ENCODE measurements at places on chromosomes 2 and 18.

DNA sequence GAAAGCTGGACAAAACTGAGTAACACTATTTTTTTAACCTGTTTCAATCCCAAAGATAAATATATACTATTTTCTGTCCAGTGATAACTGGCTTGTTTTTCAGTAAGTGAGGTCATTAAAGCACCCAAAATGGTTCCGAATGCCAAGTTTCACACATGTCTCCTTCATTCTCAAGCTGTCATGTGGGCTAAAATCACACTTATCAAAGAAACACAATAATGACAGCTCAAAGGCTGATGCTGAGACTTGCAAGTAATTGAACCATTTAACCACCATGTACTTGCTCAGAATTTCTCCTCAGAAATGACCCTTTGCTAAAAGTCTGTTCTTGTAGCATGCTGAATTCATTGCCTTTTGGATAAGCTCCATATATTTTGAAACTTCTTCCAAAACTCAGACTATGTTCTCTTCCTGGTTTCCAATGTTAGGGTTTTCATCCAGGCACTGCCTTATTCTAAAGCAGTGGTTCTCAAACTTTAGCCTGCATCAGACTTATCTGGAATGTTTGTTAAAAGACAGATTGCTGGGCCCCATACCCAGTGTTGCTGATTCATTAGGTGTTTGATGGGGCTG is 149.8 kb downstream of the VWC2L start:
- DNase-seq = no peak

DNA sequence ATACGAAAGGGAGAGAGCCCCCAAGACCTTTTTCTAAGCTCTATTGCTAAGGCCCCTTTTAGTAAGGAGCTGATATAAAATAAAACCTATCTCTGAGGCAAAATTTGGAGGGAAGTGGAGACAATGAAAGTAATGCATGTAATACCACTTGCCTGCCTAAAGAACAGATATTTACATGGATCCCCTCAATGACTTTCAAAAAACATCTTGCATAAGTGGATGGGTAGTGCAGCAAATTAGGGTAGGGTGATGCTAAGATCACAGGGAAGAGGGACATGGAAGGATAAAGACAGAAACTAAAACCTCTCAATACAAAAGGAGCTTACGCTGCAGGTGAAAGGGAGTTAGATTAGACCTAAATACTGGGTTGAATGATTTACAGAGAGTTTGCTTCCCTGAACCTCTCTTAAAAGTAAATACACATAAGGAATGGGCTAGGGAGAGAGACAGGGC is 1.1 kb downstream of the ZNF513 start:
- no peak for DNase-seq

DNA sequence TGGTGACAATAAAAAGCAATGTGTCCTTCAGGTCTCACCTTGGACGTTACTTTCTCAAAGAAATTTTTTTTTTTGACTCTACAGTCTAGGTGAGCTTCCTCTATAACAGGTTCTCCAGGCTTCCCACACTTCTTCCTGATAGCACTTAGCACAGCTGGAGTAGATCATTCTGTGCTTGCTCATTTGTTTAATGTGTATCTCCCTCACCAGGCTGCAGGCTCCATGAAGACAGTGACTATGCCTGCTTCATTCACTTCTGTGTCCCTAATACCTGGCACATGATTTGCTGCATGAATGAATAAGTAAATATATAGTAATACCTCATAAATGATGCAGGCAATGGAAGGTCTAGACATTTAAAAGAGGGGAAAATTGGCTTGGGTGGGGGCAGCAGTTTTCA is 109.9 kb upstream of the CD302 start:
- no peak for DNase-seq

- no peak for DNase-seq
Measured at GRCh38 chr18:56815926-56816325, 164.8 kb downstream of the WDR7 start.

DNA sequence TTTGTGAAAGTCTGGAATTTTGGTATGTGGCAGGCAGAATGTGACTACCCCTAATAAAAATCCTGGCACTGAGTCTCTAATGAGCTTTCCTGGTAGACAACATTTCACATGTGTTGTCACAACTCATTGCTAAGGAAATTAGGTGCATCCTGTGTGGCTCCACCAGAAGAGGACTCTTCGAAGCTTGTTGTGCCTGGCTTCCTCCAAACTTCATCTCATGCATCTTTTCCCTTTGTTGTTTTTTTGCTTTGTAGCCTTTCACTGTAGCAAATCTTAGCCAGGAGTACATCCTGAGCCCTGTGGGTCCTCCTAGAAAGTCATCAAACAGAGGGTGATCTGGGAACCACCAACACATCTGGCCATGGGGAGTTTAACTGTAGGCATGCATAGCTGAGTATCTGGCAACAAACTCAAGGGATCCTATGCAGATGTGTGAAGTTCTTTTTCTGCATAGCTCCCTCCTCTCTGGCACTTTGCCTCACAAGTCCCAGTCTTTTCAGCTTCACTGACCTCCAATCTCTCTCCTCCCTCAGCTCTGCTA is 42.1 kb upstream of the SERTAD2 start:
- peak; percentile 18 for DNase-seq

DNA sequence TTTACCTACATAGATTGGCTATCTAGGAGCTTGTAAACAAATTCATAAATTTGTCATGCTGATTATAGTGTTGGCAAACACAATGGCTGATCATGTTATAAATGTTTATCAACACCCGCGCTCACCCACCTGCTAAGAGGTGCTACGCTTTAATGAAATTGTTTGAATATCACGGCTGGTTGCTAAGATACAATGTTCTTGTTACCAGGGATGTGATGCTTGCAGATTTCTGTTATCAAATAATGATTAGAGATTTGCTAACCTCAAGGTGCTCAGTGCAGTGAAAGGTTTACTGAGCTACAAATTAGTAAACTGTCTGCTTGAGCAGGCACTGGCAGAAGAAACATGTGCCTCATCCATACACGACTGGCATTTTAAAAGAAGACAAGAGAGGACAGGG is 160.0 kb upstream of the ZEB2 start:
- no peak for DNase-seq

DNA sequence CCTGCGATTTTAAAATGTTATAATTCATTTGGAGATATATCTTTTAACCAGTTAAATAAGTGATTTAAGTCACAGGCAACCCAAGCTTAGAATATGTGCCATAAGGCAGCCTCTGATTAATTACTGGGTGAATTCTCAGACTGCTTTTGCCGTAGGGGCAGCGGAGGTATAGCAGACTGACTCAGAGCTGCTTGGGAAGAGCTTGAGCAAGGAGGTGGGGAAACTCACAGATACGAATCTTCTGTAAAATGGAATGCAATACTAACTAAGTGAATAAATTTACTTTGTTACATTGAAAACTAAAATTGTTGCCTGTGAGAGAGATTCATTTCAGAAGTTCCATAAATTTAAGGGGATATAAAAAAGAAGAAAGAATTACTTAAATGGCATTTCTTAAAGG is 115.4 kb downstream of the KYNU start:
- DNase-seq = peak; percentile 6

- peak; percentile 14 for DNase-seq
Measured at GRCh38 chr18:13019301-13019700, 28.1 kb downstream of the CEP192 start.

DNA sequence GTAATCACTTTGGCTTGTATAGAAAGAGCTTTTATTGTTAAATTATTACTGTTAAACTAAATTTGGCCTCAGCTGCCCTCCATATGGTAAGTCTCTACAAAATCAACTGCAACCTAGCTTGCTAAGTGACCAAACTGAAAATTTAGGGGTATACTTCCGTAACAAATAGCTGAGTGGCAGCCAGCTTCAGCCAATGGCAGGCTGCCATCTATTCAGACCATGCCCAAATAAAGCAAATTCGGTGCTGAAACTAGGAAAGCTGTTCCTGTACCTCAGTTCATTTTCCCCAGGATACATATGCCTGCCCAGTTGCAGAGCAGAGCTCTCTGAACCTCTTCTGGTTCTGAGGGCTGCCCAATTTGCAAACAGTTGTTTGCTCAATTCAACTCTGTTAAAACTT is 94.8 kb downstream of the EML6 start:
- no peak for DNase-seq

- peak; percentile 97 for DNase-seq
Measured at GRCh38 chr2:224145751-224146355, 106.8 kb upstream of the SERPINE2 start.

GRCh38 chr2:128513961-128514283 is 195.3 kb upstream of the HS6ST1 start:
- DNase-seq = no peak

- no peak for DNase-seq
Measured at GRCh38 chr2:239312741-239313667, 87.8 kb downstream of the HDAC4 start.

- DNase-seq = no peak
Measured at GRCh38 chr2:204000446-204000845, 63.9 kb downstream of the ICOS start.

DNA sequence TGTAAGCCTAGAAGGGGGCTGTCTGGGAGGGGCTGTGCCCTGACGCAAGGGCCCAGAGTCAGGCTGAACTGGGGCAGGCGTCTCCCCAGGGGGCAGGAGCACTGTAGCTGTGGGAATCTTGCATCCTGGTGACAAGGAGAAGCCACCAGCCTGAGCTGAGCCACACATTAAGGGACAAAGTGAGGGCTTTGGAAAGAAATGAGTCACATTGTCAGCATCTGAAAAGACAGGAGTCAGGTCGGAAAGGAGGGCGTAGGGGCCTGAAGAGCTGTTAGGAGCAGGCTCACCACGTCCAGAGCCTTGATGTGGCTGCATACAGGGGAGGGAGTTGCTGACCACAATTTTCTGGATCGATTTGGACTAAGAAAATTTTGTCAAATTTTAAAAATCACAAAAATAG is 298.6 kb downstream of the CYP26B1 start:
- DNase-seq = no peak

DNA sequence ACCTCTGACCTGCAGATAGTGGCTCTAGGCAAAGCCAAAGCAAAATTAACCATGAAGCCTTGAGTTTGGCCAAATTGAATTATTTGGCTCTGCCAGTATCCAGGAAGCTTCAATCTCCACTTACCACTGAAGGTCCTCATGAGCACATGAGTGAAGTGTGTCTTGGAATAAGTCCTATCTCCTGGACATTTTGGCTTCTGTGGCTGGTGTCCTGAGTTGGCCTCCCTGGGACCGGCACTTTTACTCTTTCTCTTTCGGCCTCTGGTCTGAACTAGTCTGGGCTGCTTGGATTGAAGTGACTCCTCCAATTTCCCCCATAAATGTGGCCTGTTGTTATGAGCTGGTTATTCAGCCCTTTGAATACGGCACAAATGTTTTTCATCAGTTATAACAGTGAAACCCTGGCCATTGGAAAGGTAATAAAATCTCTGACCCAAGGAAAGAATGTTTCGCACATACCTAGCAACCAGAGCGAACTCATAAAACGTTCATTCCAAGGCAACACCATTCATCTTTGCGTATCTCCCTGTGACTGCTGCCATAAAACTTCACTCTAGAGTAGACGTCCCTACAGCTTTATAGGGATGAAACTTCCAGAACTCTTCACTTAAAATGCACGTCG is 216.4 kb downstream of the LPIN1 start:
- DNase-seq = no peak

DNA sequence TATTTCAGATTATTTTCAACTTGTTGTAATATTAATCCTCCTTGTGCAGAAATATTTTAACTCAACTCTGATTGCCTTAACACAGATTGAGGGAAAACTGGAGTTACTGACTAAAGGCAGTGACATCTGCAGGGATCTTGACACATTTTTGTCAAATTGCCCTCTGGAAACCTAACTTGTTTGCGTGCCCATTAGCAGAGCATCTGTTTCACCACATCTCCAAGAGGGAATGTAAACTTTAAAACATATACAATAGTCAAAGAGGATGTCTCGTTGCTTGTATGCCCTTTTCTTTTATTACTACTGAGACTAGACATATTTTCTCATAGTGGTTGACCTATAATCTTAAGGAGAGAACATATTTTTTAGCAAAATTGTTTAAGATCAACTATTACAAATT is 14.2 kb downstream of the INPP1 start:
- DNase-seq = no peak

DNA sequence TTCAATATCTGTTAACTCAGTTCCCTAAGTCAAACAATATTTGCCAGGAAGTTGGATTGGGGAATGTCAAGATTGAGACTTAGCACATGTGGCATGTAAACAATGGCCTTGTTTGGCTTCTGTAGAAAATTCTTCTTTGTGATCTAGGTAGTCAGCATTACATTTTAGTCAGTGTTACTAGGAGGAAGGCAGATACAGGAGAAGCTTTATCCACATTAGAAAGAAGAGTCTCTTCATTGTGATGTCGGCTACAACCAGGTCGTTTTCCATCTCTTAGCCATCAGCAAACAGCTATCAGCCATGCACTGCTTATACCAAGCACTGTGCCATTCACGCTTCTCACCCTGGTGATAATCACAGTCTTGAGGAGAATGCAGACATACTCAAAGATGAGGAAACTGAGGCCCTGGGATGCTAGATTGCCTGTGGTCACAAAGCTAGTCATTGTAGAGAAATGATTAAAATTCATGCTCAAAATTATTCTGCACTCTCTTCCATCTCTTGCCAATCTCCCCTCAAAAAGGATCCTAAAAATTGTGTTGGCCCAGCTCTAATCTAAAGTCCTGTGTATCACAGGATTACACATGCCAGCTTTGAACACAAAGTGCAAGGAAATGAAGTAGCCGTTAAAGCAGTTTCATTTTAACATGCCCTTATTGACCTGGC is 3.2 kb downstream of the GALNT5 start:
- peak; percentile 17 for DNase-seq

GRCh38 chr2:149662556-149662955 is 75.0 kb upstream of the MMADHC start:
- DNase-seq = no peak

DNA sequence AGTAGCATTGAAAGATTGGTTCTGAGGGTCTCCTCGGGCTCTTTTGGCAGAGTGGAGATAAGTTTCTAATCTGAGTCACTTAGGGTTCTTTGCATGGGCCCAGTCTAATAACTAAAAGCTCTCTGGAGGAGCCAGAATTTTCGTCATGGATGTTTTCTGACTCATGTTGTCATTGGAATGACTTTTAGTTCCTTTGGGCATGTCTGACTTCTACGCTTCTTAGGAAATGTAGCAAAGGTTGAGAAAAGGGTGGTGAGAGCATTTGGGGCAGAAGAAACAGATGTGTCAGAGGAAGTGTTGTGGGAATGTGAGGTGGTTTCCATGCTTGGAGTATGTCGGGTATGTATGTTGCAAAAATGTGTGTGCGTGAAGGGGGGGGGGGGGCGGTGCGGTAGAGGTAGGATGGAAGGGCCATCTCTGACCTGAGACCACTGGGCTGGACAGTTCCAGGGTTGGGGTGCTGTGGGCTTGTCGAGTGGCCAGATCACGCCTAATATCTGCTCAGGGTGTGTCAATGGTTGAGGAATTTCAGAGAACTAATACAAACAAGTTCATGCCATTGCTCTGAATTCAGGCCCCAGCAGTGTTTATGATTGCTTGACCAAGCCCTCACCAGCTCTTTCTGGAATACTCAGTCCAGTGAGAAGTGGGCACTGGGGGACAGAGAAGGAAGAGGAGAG is 26.9 kb downstream of the KLHL29 start:
- DNase-seq = peak; percentile 83

DNA sequence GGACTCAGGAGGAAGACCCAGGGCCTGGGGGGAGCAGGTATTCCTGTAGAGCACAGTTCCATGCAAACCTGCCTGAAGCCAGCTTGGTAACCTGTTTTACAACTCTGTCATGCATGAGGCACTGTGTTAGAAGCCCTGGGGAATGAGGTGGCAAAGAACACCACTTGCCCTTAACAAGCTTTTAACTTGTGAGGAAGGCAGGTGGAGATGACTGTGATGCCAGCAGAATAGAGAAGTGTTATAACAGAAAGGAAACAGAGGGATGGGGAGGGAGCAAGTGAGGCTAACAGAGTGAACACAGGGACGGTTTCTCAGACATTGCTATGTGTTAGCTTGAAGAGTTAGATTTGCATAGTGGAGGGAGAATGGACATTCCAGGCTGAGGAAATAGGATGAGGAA is 11.5 kb upstream of the IL1A start:
- DNase-seq = no peak
